ENCODE measurements at places on chromosomes 3 and 15.

GRCh38 chr3:153305189-153305588, 143.2 kb downstream of the RAP2B start:
- no peak for DNase-seq

DNA sequence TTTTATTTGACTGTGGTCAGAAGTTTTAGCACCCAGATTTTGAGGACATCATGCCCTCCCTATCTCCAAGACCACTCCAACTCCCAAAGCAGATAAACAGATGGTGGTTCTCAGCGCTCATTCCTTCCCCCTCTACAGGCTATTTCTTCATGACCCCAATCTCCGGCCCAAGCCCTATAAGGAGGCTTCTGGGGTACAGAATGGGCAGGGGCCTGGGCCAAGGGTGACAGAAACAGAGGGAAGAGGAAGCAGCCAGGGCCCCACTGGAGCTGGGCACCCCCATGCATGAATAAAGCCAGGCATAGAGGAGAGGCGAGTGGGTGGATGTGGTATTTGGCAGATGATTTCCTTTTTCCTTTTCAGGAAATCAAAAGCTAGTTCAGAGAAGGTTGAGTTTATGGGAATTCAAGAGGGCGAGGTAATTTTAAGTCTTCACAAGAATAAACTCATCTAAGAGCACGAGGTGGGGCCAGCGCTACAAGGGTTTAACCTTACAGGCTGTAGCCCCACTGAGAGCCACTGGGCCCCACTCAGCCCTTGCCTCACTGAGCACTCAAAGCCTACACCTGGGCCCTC, 104.8 kb upstream of the HERC1 start:
- no peak for DNase-seq

GRCh38 chr15:101710806-101711205, 13.5 kb downstream of the TARS3 start:
- DNase-seq = peak; percentile 64

- no peak for DNase-seq
These were observed 672.3 kb downstream of the CADM2 start for GRCh38 chr3:85631070-85631469.

GRCh38 chr3:94258851-94259250, 196.0 kb downstream of the NSUN3 start:
- DNase-seq = no peak

GRCh38 chr3:39783680-39784079, 25.7 kb upstream of the MYRIP start:
- DNase-seq = no peak

- peak; percentile 49 for DNase-seq
These were observed 181.1 kb downstream of the MYRIP start for GRCh38 chr3:39990532-39990931.

GRCh38 chr15:70025413-70026296, 72.1 kb downstream of the TLE3 start:
- no peak for DNase-seq

- DNase-seq = peak; percentile 66
These were observed 29.1 kb upstream of the PDZRN3 start for GRCh38 chr3:73653877-73654276.

- DNase-seq = no peak
These were observed 68.7 kb upstream of the PLXNA1 start for GRCh38 chr3:126914226-126914625.

DNA sequence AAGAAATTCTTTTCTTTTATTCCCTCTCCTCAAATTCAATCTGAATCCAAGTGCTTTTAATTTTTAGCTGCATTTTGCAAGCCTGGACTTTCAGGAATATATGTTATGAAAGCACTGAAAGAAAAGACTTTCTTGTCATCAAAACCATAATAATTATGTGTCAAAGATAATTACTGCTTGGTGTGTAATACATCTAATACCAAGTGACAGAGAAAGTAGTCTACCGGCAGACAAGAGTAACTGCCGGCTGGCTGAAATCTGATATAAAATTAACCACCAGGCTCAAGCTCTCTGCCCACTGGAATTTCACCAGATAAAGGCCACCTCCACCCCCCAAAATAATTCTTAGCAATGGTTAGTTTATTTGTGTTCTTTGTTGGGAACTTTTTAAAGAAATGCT, 220.9 kb upstream of the CDIN1 start:
- DNase-seq = peak; percentile 72

DNA sequence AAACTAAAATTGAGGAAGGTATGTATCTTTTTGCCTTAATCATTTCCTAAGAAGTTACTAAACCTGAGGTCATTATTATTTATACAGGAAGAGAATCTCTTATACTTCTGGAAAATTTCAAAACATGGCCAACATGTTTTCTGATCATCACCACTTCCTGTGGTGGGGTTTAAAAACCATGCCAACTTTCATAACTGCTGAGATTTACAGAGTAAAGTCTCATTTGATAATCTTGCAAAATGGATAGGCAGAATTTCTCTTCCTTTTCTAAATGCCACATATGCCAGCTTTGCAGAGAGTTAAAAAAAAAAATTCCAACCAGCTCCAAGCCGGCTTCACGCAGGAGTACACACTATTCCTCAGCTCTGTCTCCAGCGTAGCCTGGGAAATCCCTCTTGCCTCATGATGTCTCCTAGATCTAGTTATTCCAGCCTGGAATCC, 124.3 kb upstream of the SPRED1 start:
- DNase-seq = peak; percentile 46

DNA sequence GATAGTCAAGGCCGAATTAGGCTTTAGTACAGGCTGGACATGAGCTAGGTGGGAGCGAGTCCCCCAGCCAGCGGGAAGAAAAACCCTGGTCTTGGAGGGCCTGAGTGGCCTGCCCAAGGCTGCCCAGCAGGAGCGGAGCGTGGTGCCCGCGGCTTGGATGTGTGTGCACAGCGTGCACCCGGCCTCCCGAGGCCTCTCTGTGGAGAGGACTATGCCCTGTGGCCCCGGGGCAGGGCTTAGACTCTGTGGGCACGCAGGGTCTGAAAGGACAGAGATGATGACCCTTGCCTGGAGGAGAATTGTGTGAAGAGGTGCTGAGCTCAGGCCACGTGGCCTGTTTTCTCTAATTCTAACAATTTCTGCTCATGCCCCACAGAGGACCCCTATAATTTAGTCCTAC, 124.6 kb upstream of the IQSEC1 start:
- DNase-seq = no peak

DNA sequence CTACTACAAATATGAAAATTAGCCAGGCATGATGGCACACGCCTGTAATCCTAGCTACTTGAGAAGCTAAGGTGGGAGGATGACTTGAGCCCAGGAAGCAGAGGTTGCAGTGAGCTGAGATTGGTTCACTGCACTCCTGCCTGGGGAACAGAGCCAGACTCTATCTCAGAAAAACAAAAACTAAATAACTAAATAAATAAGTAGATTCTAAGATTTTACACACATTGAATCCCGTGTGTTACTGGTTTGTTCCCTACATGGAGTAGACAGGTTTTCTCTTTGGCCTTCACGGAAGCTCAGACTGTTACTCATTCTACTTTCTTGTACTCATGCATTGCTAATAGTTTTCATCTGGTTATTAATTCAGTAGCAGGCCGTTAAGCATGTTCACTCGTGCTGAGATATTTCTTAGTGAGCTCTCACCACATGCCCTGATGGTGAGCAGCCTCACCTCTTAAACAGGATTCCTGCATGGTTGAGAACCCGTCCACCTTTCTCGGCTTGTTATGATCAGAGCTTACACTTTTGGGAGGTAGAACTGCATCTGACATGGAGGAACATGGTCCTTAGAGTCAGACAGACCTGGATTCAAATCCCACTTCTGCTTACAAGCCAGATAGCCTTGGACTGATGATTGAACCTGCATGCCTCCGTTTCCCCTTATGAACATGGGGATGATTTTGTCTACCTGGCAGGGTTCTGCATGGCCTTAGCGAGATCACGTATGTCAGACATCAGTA, 49.1 kb downstream of the CMTM7 start:
- peak; percentile 23 for DNase-seq

- DNase-seq = no peak
These were observed 832.9 kb downstream of the OTOL1 start for GRCh38 chr3:162329514-162329913.

Measured in fibroblast of skin of right quadriceps (primary cell).